ENCODE measurements at places on chromosomes 5 and 9. TPM values are rescaled to one million over a fixed set of nuclear protein-coding genes. Genes with fewer than 3 reads are reported as not detected.
A peak's percentile ranks its signal among the peaks of the same experiment; 100 is the strongest.

GRCh38 chr5:131250751-131251475 lies 12.9 kb upstream of the CDC42SE2 start:
- ATAC-seq, result no peak

DNA sequence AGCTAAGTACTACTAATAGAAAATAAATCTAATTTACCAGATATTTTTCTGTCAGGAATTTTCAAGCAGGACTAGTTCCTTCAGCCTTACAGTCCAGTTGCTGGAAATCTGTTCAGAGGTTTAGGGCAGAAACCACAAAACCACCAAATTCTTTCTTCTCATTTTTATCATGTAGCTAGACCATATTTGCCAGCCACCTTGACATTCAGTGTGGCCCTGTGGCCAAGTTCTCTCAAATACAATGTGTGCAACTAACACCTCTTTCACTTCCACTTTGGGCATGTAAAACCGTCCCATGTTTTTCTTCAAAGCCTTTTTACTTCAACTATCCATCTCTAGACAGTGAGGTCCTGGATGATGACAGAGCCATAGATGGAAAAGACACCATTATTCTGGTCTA lies 1133.2 kb upstream of the CDH18 start:
- no peak for ATAC-seq

DNA sequence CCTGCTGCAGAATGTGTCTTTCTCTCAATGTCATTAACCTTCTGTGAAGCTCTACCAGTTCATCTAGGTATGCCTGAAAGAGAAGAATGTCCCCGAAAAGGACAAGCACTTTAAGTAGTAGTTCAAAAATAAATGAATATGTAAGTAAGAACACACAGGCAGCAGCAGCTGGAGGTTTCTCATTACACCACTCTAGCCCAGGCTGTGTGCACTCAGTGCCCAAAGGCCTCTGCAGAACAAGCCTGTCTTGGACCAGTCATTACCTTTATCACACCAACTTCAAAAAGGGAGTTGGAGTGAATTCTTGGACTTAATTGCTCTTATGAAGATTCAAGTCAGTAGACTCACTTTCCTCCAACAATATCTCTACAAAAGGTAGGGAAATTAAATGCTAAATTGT lies 268.8 kb downstream of the MLLT3 start:
- ATAC-seq, result no peak

- peak; percentile 68 for ATAC-seq
Observed at GRCh38 chr5:124519396-124519795, 227.0 kb downstream of the ZNF608 start.

DNA sequence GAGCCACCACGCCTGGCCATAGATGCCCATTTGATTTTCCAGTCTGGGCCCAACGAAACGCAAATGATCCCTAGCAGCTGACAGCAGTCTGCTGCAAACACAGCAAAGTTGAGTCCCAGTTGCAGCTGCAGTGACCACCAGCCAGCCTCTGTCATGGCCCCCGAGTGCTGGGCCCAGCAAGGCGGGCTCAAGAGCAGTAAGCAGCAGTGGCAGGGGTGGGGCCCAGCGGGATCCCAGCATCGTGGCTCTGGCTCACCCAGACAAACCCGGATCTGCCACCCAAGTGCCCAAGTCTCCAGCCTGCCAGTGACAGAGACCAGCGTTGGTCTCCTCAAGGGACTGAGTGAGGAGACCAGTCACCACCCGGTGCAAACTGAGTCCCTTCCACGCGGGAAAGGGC lies 6.9 kb upstream of the LTC4S start:
- ATAC-seq, result no peak

DNA sequence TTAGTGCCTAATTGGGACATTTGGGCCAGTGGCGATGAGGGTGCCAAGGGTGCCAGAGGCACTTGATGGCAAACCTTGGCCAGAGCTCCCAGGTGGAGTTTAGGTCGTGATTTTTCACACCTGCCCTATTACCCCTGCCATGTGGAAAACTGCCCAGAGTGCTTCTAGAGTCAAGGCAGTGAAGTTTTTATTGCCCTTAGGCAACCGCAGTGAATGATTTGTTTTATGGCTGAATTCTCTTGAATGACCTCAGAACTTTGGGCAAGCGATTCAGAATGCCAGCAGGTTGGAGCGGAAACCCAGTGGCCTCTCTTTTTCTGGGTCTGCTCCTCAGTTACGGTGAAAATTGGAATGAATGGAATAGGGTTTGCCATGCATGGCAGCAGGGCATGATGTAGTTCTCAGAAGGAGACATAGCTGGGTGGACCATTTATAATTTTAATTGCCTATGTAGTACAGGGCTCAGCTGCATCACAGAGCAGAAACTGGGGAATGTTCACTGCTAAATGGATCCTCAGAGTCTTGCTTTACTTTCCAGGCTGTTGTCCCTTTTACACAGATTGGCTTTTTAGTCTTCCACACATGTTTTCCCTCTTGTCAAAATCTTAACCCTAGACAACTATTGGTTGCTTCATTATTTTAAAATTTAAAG lies 820.0 kb upstream of the SEMA6A start:
- ATAC-seq, result no peak

DNA sequence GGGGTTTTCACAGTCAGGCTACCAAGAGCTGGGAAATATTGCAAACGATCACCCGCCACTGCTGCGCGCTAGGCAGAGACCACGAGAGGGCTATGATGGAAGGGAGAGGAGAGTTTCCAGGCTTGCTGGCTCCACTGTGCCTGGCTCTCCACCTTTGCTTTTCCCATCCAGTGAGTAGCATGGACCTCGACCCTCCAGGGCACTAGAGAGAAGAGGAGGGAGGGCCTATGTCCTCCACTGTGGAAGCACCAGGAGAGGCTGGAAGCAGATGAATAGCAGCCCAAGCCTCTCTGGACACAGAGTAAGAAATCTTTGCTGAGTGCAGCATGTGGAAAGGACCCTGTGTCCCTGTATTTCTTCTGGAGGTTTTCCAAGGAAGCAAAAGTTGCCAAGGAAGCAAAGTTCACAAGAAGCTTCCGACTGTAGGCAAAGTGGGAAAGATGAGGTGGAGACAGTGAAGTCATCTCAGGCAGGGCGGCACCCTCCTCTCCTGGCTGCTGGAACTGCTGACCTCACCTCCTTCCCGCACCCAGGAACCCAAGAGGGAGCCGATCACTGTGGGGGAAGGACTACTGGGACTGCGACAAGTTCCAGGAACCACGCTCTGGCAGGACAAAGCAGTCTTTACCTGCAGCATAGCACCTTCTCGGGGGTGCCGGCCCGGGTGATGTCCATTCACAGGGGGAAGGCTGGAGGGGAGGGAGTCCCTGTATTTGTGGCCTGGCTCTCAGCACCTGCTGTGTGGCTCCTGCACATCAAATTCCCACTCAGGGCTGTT lies 79.6 kb downstream of the CSNK1A1 start:
- ATAC-seq, result peak; percentile 73

DNA sequence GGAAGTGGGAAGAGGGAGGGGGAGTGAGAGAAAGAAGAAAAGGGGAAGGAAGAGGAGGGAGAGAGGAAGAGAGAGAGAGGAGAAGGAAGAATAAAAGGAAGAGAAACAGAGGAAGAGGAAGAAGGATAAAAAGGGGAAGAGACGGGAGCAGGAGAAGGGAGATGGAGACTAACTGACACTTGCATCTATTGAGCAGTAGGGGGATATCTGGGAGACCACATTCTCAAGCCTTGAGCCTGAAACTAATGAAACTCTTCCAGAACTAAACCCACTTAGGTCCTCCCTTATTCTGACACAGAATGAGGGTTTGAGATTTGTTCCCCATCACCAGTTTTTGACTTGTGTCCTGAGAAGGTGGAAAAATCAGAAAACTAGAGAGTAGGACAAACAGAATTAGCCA lies 533.3 kb downstream of the CDH12 start:
- ATAC-seq, result no peak

Gene MRPL41
- 65.1 TPM for total RNA-seq

Gene ADAMTS13
- 2.7 TPM for total RNA-seq

Gene FAXDC2
- 26.6 TPM for total RNA-seq

Data from gastroesophageal sphincter (tissue), 4 donors.